NCI-H510A treated with DMSO at 0.1 percent for 48 hours (cell line): ENCODE measurements at places on chromosomes 4 and X.

- no peak for DNase-seq
These were observed 416.7 kb upstream of the TEX13C start for GRCh38 chrX:124902953-124903352.

DNA sequence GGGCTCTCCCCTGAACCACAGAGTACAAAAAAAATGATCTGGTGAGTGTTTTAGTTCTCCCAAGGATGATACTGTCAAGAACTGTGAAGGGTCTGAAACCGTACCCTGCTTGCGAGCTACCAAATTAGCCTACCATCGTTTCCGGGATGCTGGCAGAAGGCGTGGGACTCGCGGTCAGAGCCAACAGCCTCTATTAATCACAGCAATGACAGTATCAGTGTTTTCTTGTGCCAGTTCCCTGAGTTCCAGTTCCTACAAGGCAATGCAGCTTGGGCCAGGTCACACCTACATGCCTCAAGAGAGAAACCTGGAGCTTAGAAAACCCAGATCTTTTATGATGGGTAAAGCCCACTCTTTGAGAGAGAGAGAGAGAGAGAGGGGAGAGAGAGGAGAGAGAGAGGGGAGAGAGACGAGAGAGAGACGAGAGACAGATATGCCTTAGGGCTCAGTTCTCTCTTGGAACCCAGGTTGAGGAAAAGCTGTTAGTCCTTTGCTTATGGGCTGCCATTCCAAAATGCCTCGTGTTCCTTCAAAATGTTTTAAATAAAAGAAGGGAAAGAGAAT lies 327.8 kb downstream of the ARHGAP10 start:
- no peak for DNase-seq

GRCh38 chr4:22552812-22553211 lies 36.9 kb upstream of the ADGRA3 start:
- DNase-seq: no peak

GRCh38 chrX:93591398-93591797 lies 82.0 kb downstream of the NAP1L3 start:
- DNase-seq: no peak

GRCh38 chr4:8676676-8677075 lies 84.1 kb downstream of the CPZ start:
- DNase-seq: no peak

- no peak for DNase-seq
These were observed 113.7 kb upstream of the NEXMIF start for GRCh38 chrX:75038925-75039324.

DNA sequence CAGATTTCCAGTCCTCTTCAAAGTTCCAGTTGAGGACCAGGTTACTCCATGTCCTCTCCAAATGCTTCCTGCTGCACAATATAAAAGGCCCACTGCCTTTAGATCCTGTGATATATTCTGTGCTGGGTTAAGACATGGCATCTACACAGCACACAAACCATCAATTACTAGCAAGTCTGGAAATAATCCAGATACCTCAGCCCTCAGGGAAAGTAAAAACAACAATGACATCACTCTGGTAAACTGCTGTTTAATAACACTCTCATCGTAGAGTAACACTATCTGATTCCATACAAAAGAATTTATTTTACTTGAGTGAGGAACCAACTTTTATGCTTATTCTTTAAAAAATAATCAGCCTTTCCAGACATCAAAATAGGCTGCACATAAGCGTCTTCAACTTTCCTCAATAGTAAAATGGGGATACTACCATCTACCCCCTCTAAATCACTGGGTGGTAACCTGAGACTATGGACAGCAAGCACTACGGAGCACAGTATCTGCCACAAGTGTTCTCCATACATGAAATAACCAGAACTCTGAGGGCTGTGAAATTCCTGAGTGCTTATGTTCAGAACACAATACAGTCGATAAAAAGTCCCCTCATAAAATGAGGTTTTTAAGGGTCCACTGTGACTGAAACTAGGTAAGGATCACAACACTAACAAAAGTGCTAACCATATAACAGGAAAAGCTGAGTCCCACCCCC lies 53.4 kb downstream of the ABCG2 start:
- DNase-seq: no peak

DNA sequence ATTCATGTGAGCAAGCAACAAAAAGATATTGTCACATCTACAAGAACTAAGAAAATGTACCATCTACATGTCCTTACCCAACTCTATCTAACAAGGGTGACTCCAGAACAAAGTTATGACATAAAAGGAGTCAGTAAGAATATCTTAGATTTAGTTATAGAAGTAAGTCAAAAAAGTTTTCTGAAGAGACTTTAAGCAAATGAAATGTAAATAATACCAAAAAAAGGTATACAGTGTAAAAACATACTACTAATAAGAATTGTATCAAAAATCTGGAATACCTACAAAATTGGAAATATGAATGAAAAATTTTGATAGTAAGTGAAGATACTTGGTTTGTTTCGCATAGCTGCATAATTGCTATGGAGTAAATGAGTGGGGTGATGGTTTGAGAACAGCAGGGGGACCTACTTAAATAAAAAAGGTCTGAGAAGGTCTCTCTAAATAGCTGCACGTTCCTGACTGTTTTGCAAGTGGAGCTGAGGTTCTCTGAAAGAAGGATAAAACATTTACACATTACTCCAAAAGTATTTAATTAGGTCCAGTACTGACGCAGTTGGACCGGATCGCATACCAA lies 51.0 kb upstream of the ENPP6 start:
- DNase-seq: no peak

- DNase-seq: no peak
These were observed 48.3 kb downstream of the ZAR1 start for GRCh38 chr4:48538358-48538757.

- no peak for DNase-seq
These were observed 28.7 kb downstream of the MAPK10 start for GRCh38 chr4:86330961-86331742.

- no peak for DNase-seq
These were observed 46.1 kb upstream of the NAP1L5 start for GRCh38 chr4:88743696-88744095.

- no peak for DNase-seq
These were observed 210.9 kb upstream of the NOCT start for GRCh38 chr4:138804711-138805110.

DNA sequence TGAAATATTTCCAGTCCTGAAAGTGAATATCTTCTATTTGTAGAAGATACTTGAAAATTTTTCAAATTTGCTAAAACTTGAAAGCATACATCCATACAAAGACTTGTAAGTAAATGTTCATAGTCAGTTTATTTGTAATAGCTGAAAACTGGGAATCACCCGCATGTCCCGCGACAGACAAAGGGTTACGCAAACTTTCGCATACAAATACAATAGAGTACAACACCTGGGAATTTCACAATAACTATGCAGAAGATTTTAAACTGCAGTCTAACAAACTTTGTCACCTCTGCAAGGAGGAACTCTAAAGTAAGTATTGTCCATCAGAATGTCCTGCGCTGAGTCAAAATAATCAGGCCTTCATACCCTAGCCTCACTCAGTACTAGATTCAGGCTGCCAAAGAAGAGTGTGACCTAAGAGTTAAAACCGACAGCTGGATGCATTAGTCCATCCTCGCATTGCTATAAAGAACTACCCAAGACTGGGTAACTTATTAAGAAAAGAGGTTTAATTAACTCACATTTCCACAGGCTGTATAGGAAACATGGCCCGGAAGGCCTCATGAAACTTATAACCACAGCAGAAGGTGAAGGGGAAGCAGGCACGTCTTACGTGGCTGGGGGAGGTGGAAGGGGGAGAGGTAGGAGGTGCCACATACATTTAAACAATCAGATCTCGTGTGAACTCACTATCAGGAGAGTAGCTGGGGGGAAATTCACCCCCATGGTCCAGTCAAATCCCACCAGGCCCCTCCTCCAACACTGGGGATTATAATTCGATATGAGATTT lies 60.4 kb downstream of the MMRN1 start:
- no peak for DNase-seq

DNA sequence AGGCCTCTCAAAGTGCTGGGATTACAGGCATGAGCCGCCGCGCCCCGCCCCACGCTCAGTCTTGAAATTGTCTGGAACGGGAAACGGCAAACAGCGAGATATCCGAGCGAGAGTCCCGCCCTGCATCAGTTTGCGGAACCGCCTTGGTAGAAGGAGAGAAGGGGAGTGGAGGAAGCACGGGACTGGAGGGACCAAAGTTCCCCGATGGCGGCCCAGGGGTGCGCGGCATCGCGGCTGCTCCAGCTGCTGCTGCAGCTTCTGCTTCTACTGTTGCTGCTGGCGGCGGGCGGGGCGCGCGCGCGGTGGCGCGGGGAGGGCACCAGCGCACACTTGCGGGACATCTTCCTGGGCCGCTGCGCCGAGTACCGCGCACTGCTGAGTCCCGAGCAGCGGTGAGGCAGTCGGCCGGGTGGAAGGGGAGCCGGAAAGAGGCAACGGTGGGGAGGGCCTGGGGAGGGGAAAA lies at the start of gene BST1:
TSS of gene BST1 (plus strand) at position 125 of the 463 bp plus-strand sequence. CDS start at position 205, 80 bp downstream.
- no peak for DNase-seq

DNA sequence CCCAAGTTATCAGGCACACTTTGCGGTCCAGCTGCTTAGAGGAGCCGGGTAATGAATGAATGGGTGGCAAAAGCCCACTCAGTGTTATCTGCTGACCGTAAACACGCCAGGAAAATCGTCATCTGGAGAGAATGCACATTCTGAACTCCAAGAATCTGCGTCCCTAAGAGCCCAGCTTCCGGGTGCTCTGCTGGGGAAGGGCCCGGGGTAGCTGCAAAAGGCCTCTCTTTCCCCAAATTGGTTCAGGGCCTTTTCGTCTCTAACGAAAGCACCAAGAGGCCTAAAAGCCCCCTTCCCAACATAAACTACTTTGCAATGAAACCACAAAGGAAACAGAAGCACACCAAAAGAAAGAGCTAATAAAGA lies 1.6 kb upstream of the SFRP2 start:
- no peak for DNase-seq

- peak; percentile 13 for DNase-seq
These were observed 599.5 kb downstream of the FSTL5 start for GRCh38 chr4:161564230-161564834.

GRCh38 chr4:184283659-184284335 lies 66.1 kb upstream of the ENPP6 start:
- DNase-seq: no peak

GRCh38 chr4:60652933-60653332 lies 547.2 kb upstream of the ADGRL3 start:
- no peak for DNase-seq

GRCh38 chrX:130606425-130606824 lies 204.6 kb downstream of the RBMX2 start:
- no peak for DNase-seq

GRCh38 chr4:106268786-106269185 lies 47.2 kb downstream of the TBCK start:
- no peak for DNase-seq

- DNase-seq: no peak
These were observed 138.0 kb downstream of the PDGFRA start for GRCh38 chr4:54367059-54367458.

GRCh38 chrX:137052643-137053235 lies 18.9 kb upstream of the GPR101 start:
- DNase-seq: no peak

- DNase-seq: no peak
These were observed 140.8 kb upstream of the AGA start for GRCh38 chr4:177582992-177583391.

DNA sequence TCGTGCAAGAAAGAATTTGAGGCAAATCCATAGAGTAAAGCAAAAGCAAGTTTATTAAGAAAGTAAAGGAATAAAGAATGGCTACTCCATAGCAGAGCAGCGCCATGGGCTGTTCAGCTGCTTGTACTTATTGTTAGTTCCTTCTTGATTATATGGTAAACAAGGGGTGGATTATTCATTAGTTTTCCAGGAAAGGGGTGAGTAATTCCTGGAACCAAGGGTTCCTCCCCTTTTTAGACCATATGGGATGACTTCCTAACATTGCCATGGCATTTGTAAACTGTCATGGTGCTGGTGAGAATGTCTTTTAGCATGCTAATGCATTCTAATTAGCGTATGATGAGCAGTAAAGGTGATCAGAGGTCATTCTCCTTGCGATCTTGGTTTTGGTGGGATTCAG lies 23.5 kb upstream of the CEP135 start:
- DNase-seq: no peak

- DNase-seq: no peak
These were observed 70.8 kb downstream of the HHIP start for GRCh38 chr4:144716778-144717177.

DNA sequence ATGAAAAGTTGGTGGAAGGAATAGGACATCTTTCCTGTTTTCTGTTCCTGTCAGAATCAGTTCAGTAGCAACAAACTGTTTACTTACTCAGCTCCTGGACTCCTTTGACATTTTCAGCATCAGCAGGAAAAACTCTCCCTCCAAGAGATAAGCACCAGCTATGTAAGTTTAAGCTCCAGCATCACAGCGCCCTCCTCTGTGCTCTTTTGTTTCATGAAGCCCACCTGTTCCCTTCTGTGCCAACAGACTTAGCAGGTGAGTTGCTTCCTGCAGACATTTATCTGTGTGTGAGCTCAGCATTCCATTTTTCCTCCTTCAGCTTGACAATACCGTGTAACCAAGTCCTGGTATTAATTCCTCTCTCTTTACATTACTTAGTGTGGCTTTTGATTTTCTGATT lies 644.1 kb upstream of the AGA start:
- DNase-seq: no peak

DNA sequence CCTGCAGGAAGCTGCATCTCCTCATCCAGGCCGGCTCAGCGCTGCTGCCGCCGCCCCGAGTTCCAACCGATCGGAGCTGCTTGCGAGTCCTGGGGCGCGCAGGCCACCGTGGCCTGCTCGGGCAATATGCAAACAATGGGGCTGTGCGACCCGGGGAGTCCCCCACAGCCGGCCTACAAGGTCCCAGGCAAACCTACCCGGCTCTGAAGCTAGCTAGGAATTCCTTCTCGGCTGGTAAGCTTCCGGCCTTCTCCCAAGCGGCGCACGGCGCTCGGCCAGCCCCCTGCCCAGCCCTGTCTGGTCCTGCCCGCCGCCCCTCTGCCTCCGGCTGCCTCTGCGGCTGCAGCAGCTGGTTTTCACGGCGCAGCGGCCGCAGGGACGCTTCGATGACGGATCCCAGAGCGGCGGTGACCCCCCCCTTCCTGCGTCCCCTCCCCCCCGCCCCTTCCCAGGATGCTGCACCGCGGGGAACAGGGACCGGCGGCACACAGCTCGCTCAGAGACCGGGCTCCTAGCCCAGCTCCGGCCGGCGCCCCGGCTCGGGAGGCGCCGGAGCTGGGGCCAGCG lies 59.4 kb downstream of the TSC22D3 start:
- no peak for DNase-seq

DNA sequence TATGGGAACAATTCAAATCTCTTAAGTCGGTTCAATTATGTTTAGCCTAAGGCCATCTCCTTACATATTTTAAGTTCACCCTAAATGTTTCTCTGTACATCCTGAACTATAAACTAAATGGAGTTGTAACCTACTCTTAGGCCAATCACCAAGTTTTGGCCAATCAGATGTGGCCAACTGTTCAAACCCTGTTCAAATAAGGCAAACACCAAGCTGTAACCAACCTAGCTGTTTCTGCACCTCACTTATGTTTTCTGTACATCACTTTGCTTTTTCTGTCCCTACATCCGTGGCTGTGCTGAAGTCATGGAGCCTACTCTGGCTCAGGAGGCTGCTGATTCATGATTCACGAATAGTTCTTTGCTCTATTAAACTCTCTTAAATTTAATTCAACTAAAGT lies 165.3 kb downstream of the GASK1B start:
- no peak for DNase-seq

GRCh38 chrX:130091980-130092522 lies 18.2 kb downstream of the ELF4 start:
- DNase-seq: peak; percentile 31

GRCh38 chrX:93695981-93696380 lies 22.0 kb downstream of the FAM133A start:
- no peak for DNase-seq

- no peak for DNase-seq
These were observed 231.5 kb downstream of the UNC5C start for GRCh38 chr4:95317085-95317793.
